ENCODE measurements at places on chromosomes 5 and 9.

- DNase-seq = no peak
Measured at GRCh38 chr9:34428325-34428958, 29.9 kb downstream of the FAM219A start.

- peak; percentile 71 for DNase-seq
Measured at GRCh38 chr9:91750343-91750742, 199.7 kb downstream of the ROR2 start.

DNA sequence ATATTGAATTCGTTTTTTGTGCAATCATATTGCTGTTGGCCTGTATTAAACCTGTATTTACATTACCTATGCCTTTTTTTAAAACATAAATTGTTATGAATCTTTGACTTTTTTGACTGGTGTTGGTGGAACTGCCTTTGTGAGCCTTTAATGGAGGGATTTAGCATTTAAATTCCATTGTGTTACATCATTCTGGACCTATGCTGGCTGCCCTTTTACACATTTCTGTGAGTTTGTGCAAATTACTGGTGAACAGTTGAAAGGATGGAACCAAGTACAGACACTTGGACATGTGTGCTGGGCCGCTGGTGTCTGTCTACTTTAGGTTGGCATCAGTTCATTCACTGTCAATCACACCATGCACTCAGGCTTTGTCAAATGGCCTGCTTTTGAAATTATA lies 3.4 kb downstream of the SNX18 start:
- DNase-seq = no peak

DNA sequence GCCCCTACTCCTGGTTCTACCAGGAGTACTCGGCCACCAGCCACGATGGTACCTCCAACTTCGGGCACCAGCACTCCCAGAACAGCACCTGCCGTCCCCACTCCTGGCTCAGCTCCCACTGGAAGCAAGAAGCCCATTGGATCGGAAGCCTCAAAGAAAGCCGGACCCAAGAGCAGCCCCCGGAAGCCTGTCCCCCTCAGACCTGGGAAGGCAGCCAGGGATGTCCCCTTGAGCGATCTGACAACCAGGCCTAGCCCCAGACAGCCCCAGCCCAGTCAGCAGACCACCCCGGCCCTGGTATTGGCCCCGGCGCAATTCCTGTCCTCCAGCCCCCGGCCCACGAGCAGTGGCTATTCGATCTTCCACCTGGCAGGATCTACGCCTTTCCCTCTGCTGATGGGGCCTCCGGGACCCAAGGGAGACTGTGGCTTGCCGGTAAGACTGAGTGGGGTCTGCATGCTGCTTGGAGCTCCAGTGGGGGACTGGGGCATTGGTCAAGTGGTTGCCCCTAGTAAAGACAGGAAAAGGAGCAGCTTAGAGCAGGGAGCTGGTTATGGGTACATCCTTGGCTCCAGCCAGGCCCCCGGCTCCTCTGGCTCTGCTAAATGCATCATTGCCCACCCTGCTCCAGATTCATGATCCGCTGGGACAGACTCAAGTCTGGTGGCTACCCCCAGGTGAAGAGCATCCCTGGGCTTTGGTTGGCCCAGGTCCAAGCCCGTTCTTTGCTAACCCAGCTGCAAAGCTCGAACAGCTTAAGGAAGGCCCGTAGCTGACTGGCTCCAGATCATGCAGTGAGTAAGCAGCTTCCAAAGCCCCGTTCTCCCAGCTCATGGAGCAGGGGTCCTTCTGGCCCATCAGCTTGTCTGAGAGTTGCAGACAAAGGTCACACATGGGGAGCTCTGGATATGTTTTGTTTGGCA lies 14.0 kb downstream of the COL27A1 start:
- peak; percentile 69 for DNase-seq

DNA sequence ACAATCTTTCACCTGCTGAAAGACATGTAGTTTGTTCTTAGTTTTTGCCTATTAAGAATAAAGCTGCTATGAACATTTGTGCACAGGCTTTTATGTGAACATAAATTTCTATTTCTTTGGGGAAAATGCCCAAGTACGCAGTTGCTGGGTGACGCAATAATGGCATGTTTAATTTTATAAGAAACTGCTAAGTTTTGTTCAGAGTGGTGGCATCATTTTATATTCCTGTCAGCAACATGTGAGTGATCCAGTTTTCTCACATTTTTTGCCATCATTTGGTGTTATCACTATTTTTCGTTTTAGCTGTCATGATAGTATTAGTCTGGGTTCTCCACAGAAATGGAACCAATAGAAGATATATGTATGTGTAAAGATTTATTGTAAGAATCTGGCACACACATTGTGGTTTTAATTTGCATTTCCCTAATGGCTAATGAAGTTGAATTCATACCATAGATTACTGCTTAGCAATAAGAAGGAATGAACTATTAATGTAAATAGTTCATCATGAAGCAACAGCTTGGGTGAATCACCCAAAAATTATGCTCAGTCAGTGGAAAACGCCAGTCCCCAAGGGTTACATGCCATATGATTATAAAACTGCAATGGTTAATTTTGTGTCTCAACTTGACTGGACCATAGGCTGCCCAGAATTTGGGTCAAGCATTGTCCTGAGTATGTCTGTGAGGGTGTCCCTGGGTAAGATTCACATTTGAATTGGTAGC lies 358.6 kb downstream of the MSX2 start:
- no peak for DNase-seq

DNA sequence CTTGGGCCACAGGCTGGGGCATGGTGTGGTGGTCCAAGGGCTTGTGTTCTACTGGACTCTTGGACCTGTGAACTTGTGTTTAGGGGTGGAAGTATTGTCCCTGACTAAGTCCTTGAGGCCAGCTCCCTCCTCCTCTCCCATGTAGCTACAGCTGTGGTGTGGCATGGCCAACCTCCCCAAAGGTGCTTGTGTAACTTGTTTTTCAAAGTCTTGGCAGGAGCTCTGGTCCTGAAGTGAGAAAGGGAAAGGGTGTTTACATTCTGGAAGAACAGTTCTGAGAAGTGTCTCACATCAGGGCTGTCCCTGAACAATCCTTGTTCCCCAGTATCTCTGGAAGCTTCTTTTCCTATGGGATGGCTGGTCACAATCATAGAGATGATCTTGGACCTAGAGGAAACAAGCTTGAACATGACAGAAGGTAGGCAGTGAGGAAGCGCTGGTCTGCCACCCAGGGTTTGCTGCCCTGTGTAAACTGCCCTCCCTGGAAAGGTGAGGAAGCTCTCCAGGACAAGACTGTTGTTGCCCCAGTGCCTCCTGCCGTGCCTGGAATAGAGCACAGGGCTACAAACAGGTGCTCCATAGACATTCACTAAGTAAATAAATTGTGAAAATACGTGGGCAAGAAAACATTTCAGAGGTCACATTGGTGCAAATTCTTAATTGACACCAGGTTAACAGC lies 64.6 kb upstream of the KLF9 start:
- no peak for DNase-seq

DNA sequence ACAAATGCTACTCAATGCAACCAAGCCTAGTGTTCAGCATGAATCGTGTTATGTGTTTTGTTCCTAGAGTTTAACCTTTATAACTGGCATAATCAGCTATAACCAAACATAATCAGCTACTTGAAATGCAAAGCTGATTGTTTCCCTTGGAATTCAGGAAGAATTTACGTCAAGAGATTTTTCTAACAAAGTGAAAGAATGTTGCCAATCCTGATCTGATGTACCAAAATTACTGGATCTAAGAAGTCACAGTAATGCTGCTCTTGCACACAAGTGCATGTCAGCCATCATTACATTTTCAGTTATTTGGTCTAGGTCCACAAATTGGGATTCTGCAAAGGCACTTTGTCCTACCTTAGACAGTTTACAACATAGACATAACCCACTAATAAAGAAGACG lies 662.3 kb upstream of the SEMA6A start:
- DNase-seq = no peak

GRCh38 chr9:79471580-79472543 lies 99.9 kb upstream of the TLE4 start:
- DNase-seq = peak; percentile 29

GRCh38 chr5:73174100-73174815 lies 1.3 kb downstream of the TMEM174 start:
- no peak for DNase-seq

- DNase-seq = no peak
Measured at GRCh38 chr5:107794741-107795140, 124.0 kb upstream of the EFNA5 start.

DNA sequence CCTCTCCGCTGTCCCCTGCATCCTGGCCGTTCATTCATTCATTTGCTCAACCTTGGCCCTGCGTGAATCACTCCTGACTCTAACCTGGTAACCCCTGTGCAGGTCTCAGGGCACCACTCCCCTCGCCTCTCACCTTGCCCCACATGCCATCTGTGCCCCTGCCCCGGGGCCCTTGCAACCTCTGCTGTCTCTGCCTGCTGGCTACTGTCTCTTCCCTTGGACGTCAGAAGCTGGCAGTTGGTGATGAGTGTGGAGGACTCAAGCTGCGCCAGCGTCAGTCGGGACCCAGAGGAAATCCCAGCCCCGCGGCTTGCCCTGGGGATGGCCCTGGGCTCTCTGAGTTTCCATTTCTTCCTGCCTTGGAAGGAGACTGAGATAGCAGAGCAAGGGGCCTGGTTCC lies 154.9 kb downstream of the OLFM1 start:
- DNase-seq = no peak

DNA sequence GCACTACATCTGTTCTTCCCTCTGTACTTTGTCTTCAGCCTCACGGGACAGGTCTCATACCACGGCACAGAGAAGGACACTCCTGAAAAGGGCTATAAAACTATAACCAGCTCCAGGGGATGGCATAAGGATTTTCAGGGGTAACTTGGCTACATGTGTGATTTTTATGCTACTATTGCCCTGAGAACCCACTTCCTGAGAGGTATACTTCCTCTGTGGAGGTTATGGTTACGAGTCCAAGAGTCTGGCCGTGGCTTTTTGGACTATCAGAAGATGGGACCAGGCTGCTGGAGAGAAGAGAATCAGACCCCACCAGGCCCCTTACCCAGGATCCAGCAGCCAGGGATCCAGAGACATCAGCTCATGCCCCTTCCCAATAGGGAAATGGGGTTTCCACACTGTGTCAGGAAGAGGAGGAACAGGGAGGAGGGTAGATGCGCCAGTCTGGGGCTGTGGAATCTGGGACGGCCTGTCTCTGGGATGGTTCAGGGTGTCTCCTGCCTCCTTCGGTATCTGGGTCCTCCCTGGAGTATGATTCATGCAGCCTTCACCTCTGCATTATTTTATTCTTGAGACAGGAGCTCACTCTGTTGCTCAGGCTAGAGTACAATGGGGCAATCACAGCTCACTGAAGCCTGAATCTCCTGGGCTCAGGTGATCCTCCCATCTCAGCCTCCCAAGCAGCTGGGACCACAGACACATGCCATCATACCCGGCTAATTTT lies 29.7 kb downstream of the WHRN start:
- DNase-seq = no peak

GRCh38 chr5:80246995-80247729 lies 8.7 kb downstream of the SERINC5 start:
- peak; percentile 66 for DNase-seq

DNA sequence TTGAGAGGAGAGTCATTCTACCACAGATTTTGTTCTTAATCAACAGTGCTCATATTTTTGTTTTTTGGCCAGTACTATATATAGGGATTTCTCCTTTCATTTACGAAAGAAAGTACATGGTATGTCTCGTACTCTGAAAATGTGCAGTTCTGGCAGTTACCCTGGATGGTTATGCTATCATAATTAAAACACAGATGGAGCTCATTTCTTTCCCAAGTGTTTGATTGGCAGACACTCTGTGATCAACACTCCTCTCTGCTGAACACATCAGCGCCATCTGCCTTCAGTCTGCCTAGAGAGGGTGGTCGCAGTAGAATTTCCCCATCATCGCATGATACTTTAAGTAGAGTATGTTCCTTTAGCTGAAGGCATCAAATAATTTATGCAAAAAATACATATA lies 64.5 kb downstream of the PAM start:
- no peak for DNase-seq

- no peak for DNase-seq
Measured at GRCh38 chr9:88920645-88921044, 70.6 kb upstream of the S1PR3 start.

DNA sequence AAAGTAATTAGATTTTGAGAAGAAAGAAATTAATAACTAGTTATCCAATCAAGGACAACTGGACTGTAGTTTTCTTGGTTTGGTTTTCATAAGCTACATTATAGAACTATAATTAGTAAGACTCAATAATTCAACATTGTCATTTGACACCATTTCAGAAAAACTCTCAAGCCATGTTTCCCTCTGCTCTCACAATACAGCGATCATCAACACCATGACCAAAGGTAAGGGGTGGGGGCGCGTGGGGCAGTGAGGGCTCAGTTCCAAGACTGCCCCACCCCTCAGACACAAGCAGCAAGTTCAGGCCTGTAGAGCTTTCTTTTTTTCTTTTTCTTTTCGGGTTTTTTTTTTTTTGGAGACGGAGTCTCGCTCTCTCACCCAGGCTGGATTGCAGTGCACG lies 6.4 kb downstream of the CMBL start:
- no peak for DNase-seq

DNA sequence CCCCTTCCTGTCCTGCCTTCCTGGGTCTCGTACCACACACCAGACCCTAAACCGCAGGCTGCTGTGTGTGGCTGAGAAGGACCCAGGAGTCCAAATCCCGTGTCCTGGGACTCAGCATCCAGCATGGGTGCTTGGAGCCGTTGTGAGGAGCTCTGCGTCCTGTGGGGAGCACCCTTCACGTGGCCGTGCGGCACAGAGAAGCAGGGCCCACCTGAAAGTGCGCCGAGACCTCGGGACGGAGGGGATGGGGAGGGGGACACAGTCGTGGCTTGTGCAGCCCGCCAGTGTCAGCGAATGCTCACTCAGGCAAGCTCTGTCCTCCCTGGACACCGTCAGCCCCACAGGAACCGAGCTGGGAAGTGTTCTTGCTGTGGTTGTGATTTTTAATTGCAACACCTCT lies 244.6 kb downstream of the CACNA1B start:
- DNase-seq = no peak

- peak; percentile 3 for DNase-seq
Measured at GRCh38 chr5:129905473-129906176, 1.4 kb downstream of the CHSY3 start.
